ENCODE measurements at places on chromosomes 7 and 10.
A peak's percentile ranks its signal among the peaks of the same experiment; 100 is the strongest.

GRCh38 chr7:46256870-46257661 is 336.0 kb upstream of the IGFBP3 start:
- DNase-seq, result peak; percentile 45

GRCh38 chr10:22609719-22610465 is 104.5 kb downstream of the PIP4K2A start:
- no peak for DNase-seq

DNA sequence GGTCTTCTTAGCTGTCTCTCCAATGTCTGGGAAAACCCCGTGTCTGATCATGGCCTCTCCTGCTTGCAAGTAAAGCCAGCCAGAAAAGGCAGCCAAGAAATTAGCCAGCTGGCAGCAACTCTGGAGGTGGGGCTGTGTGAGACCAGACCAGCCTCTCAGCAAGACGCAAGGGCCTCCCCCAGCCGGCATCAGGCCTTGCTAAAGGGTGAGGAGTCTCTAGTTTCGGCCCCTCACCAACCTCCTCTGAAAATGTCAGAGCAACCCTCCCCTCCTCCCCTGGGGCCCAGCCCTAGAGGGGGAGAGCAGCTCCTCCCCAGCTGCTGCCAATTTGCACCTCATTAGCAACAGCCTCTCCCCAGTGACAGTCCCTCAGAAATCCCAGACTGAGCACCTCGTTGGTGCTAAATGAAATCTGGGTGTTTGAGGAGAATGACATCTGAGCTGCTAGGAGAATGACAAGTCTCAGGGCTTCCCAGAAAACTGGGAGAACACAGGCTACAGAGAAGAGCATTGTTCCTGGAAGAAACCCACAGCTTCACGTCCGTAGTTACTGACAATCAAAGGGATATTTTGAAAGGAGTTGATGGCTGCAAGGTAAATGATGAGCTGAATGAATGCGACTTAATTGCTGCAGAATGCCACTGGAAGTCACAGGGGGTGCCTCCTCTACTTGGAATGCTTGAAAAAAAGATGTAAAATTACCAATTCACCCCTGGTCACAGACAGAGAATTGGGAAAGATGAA is 25.9 kb downstream of the DGKI start:
- DNase-seq, result no peak

DNA sequence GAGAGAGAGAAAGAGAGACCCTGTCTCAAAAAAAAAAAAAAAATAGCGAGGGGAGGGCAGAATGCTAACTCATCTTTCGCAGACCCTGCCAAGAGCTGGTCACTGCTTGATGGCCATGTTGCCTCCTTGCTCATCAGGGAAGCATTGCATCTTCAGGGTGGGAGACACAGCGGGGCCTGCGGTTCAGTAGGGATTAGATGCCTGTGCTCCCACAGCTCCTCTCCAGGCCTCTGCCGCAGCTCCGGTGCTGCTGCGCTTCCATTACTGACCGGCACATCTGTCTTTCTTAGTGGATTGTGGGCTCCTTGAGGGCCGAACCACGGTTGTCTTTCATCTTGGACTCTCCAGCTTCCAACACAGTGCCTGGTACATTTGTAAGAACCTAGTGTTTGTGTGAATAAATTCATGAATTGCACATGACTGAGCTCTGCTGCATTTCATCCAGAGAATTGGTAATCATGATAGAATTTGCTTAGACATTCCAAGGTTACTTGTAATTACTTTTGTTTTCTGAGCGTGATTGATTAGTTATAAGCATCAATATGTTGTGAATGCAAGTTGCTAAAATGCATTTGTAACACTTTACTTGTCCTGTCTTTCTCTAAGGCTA is 16.8 kb downstream of the HK1 start:
- DNase-seq, result peak; percentile 26

DNA sequence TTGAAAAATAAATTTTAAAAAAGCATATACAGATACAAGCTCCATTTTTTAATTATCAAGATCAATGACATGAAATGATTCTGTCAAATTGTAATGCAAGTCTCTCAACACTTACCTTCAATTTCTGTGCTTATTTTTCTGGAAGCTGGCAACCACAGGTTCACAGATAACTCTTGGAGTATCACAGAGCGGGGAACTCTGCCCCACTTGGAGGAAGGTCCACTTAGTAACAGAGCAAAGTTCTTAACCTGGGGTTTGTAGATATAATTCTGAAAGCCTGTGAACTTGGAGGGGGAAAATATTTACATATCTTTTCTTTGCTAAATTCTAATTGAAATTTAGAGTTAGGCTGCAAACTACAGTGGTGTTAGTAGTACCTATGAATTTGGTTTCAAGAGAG is 2.3 kb upstream of the MGAM start:
- DNase-seq, result no peak

- peak; percentile 64 for DNase-seq
Measured at GRCh38 chr7:110442381-110442837, 648.5 kb upstream of the LRRN3 start.

DNA sequence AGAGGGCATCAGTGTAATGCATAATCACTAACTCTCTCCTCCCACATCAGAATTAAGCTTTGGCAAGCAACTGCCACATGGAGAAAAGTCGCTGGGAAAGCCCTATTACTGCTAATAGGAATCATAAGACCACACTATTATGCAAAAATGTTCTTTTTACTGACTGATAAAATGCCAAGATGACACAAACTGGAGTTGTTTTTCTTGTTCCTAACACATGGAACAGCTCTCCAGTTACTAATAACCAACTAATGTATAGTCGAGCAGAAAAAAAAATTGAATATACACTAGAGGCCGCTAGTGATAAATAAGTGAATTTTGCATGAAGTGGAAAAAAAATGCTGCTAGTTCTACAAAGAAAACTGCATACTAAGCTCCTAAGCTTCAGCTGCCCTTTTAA is 165.6 kb downstream of the TPK1 start:
- no peak for DNase-seq

DNA sequence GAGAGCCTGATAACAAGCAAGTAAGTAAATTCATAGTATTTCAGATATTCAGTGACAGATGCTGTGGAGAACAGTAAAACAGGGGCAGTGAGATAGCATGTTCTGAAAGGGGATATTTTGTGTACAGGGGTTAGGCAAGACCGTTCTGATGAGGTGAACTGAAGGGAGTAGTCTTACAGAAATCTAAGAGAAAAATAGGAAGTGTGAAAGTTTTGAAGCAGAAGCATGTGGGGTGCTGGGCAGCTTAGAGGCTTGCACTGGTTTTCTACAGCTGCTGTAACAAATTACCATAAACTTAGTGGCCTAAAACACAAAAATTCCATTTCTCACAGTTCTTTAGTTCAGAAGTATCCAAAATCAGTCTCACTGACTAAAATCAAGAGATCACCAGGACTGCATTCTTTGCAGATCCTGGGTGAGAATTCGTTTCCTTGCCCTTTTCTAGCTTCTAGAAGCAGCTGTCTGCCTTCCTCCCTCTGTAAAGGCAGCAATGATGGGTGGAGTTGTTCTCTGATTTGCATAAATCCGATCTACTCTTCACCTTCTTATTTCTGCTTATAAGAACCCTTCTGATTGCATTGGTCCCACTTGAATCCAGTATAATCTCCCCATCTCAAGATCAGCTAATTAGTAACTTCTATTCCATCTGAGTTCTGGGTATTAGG is 7.5 kb upstream of the KLF14 start:
- DNase-seq, result no peak

DNA sequence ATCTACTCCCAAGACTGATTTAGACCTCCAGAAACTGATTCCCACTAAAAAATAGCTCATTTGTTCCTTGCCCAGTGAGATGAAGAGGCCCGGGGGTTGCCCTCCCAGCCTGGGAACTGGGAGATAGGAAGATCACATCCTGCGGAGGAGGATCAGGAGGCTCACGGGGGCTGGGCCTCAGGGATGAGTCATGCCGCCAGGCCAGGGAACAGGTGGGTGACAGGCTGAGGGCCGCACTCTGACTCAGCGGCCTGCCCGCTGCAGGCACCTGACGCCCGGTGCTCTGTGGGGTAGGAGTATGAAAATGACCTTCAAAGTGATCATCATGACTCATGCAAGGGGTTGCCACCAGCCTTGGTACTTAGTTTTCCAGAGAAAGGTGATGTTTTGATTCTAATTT is 104.5 kb upstream of the ZPBP start:
- no peak for DNase-seq

- no peak for DNase-seq
Measured at GRCh38 chr10:129852829-129853561, 111.1 kb downstream of the EBF3 start.

- peak; percentile 63 for DNase-seq
Measured at GRCh38 chr10:118720685-118721538, 33.9 kb downstream of the CACUL1 start.

All from ELR (cell line).